ENCODE measurements at places on chromosomes 16 and 17.
A peak's percentile ranks its signal among the peaks of the same experiment; 100 is the strongest.

DNA sequence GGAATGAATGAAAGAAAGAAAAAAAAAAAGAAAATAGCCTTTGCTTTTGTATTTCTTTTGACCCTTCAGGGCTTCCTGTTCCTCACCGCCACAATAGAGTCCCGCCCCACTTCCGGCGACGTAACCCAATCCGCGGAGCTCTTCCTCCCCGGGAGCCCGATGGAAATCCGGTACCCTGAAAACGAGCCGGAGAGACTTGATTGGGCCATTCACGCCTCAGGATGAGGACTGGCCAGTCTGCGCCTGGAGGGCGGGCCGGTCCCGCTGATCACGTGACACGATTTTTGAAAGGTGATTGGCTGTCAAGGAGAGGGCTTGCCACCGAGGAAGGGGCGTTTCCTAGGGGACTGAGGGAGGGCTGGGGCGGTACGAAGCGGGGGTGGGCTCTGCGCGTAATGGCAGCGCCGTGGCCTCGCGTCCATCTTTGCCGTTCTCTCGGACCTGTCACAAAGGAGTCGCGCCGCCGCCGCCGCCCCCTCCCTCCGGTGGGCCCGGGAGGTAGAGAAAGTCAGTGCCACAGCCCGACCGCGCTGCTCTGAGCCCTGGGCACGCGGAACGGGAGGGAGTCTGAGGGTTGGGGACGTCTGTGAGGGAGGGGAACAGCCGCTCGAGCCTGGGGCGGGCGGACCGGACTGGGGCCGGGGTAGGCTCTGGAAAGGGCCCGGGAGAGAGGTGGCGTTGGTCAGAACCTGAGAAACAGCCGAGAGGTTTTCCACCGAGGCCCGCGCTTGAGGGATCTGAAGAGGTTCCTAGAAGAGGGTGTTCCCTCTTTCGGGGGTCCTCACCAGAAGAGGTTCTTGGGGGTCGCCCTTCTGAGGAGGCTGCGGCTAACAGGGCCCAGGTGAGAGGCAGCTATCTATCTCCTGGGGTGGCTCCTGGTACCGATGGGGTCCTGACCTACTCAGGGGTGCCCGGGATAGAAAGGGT is at the start of the genes PSME3IP1 and RSPRY1:
Gene PSME3IP1 (minus strand): TSS at position 95 of the 927 bp plus-strand sequence. CDS start 12,185 bp downstream, outside the sequence.
Gene RSPRY1 (plus strand): TSS at position 385 of the 927 bp plus-strand sequence. CDS start 18,330 bp downstream, outside the sequence.
- peak; percentile 95 for DNase-seq

DNA sequence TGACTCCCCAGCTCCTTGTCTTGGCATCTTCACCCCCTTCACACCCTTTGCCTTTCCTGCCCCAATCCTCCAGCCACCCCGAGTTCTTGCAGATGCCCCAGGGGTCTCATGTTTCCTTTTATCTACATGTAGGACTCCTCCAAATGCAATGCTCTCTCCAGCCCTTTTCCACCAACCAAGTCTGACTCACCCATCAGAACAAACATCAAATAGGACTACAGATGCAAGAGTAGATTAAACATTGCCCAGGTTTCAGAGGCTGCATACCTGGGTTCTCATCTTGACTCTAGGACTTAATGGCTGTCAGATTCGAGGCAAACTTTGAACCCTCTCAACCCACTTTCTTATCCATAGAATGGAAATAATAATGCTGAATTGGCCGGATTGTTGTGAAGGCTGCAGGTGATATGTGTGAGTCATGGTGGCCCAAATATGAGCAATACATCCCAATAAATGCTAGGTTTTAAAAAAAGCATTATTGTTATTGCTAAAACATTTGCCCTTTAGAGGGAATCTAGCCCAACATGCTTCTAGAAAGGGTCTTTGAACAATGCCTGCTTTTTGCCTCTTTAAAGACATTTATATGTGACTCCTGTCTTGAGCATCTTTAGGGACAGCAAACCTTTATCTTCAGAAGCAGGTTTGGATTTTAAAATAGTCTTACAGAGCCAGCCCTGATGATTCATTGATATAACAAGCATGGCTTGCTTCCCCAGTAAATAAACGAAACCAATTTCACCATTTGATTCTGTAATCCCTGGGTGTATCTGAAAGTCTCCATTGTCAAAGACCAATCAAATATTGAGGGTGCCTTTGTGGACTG is 310.1 kb downstream of the FOXL1 start:
- DNase-seq, result no peak

- no peak for DNase-seq
Measured at GRCh38 chr17:19305256-19305655, 57.3 kb downstream of the B9D1 start.

- DNase-seq, result no peak
Measured at GRCh38 chr17:29825604-29826003, 104.4 kb downstream of the SSH2 start.

GRCh38 chr16:8293413-8293812 is 296.9 kb downstream of the TMEM114 start:
- DNase-seq, result no peak

DNA sequence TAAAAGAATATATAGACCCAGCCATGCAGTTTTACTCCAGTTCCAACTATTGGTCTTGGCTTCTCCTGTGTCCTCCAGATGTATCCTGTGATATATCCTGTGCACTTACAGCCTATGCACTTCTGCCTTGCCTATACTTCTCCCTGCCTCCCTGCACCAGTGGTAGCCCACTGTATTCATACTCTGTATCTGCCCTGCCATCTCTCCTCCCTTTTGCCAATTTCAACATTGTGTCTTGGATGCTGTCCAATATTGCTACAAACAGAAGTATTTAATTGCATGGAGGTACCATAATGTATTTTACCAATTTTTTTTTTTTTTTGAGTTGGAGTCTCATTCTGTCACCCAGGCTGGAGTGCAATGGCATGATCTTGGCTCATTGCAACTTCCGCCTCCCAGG is 242.7 kb downstream of the HAPSTR1 start:
- DNase-seq, result no peak

- no peak for DNase-seq
Measured at GRCh38 chr16:14004031-14004728, 66.9 kb upstream of the MRTFB start.

GRCh38 chr17:82228278-82228841 is 482 bp upstream of the SLC16A3 start:
- peak; percentile 86 for DNase-seq

- no peak for DNase-seq
Measured at GRCh38 chr16:55605754-55606336, 39.4 kb downstream of the CAPNS2 start.

DNA sequence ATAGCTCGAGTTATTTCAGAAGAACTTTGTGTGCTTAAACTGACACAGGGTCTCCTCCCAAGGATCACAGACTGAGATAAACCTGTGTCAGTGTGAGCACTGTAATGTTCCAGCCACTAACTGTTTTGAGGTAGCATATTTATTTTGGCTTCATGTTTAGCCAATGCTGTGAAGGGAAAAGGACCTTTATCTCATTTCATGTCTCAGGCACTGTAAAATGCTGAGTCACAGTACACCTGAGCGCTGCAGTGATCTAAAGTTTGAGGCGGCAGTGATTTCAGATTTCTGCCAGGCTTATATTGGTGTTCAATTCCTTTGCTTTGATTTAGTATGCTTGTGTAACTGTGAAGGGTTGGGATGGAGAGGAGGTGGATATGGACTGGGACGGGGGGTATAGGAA is 3.1 kb upstream of the DNAJA2 start:
- no peak for DNase-seq

GRCh38 chr16:78761427-78761826 is 662.0 kb downstream of the WWOX start:
- DNase-seq, result no peak

- no peak for DNase-seq
Measured at GRCh38 chr16:81560979-81561657, 116.5 kb downstream of the CMIP start.

- no peak for DNase-seq
Measured at GRCh38 chr16:82456683-82457082, 170.1 kb upstream of the CDH13 start.

Measured in left colon (tissue), 2 donors.